ENCODE measurements at places on chromosomes 2 and 18. TPM values are rescaled to one million over a fixed set of nuclear protein-coding genes. Genes with fewer than 3 reads are reported as not detected.

DNA sequence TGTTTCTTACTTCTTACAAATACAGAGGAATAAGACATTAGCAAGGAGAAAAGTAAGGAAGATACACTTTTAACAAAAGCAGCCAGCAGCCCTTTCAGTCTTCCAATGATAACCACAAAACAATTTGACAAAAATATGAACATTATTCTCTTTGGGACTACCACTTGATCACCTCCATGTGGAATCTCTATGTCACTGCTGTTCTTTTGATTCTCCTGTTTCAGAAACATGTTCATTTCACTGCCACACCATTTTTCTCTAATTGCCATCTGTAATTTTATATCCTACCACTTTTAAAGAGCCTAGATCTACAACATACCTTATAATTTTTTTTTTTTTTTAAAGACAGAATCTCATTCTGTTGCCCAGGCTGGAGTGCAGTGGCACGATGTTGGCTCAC, 10.9 kb downstream of the INO80D start:
- DNase-seq: no peak

DNA sequence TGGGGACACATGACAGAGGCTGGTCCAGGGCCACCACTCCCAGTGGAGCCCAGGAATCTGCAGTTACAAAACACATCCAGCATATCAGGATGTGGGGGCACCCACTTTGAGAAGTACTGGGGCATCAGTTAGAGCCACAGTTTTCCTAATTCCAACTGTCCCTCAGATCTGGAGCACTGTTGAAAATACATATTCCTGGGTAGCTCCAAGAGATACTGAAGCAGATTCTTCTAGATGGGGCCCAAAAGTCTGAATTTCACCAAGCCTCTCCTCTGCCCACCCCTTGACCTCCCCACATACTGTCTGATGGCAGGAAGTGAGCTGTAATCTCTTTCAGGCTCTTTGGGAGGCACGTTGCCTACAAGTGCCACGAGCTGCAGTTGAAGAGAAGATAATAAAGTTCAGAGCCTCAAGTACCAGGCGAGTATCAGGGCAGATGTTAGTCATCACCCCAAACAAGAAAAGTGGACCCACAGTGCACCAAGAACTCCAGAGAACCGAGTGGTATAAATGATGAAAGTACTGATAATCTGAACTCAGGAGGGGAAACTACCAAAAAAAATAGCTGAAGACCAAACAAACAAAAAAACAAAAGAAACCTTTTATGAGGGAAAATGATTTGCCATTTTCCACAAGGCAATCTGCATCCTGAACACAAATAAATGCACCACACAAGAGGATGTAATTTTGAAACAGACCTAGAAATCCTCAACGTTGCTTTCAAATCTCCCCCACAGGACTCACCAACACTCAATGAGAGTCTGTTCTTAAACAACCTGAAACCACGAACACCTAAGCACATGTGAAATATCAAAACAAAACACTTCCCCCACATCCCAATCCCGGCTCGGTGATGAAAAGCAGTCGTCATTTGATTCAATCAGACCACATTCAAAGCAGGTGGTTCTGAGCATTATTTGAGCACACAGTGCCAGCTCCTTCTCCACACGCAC, 98.7 kb downstream of the TCF4 start:
- no peak for DNase-seq

Gene BOD1L2
- total RNA-seq: not detected

DNA sequence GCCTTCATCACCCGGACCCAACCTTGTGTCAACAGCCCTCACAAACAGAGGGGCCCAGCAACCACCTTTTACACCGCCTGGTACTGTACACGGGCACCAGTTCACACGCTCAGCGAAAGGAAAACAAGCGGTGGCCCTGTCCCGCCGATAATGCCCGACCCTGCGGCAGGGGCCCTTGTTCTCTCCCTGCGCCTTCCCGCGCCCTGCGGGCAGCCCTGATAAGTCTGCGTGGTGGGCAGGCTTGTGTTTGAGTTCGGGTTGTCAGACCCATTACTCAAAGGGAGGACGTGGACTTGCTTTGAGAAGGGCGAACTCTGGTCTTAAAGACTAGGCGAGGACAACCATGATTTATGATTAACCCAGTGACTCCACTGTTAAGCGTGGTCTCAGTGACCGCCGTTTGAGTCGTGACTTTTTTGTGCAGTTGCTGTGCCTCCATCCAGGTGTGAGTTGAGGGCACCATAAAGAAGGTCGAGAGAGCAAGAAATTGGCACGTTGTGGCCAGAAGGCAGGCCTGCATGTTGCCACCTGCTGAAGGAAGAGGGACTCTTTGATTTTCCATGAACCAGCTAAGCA, 167.4 kb upstream of the GATA6 start:
- no peak for DNase-seq

Gene GNLY
- total RNA-seq: 9.2 TPM

Gene TPO
- 0.21 TPM for total RNA-seq

DNA sequence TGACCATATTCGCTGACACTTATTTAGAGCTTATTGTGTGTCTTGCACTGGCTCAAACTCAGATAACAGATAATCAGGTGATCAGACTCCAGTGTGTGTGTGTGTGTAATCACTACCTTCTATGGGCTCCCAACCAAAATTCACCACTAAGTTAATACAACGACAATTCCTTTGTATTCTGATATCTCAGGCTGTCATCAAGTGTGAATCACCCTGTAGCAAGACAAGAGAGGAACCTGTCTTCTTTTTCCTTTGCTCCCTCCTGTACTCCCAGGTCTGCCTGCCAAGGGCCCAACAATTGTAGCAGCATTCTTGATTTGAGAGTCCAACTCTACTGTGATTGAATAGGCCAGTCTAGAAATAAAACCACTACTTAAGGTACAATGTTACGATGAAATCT, 25.8 kb downstream of the ITGB6 start:
- no peak for DNase-seq

DNA sequence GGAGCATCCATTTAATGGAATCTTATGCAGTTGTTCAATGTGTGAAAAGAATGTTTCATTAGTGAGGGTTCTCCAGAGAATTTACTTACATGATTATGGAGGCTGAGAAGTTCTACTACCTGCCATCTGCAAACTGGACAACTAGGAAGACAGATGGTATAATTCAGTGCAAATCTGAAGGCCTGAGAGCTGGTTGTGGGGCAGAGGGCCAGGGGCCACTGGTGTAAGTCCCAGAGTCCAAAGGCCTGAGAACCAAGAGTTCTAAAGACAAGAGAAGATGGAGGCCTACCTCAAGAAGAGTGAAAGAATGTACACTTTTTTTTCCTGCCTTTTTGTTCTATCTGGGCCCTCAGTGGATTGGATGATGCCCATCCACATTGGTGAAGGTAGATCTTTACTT, 114.8 kb downstream of the DDX1 start:
- DNase-seq: no peak

DNA sequence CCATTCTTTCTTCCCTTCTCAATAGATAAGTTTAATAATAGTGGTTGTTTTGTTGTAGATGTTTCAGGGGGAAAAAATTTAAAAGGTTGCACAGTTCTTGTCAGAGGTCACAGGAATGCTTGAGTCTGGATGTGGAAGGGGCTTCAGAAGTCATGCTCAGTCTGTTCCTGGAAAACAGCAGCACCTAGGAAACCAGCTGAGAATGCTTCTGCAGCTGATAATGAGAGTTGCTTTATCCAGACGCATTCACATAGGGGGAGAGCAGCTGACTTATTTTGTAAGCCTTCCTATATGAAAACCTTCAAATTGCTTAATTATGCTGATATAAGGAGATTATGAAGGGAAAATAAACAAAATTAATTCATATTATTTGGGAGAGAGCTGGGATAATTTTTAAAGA, 235.5 kb downstream of the GULP1 start:
- no peak for DNase-seq

- no peak for DNase-seq
Measured at GRCh38 chr2:240672701-240673190, 9.9 kb downstream of the AQP12B start.

Gene SYT4
- 0.24 TPM for total RNA-seq

DNA sequence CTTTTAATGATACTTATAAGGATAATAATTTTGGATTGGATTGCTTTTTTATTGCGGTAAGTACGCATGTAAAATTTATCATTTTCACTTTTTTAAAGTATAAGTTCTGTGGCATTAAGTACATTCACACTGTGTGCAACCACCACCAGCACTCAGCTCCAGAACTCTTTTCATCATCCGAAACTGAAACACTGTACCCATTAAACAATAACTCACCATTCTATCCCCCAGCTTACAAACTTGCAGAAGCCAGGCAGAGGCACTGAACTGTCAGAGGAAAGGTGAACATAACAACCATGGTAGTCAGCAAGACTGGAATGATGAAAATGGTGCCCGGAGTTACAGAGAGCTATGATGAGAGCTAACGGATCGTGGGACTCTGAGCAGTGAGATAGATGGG, 465.9 kb downstream of the ADCYAP1 start:
- no peak for DNase-seq

- DNase-seq: no peak
Measured at GRCh38 chr2:69007603-69008002, 5.4 kb upstream of the ANTXR1 start.
